ENCODE measurements at places on chromosomes 5 and 9.

GRCh38 chr9:20111173-20111843 lies 322.5 kb upstream of the SLC24A2 start:
- no peak for DNase-seq

DNA sequence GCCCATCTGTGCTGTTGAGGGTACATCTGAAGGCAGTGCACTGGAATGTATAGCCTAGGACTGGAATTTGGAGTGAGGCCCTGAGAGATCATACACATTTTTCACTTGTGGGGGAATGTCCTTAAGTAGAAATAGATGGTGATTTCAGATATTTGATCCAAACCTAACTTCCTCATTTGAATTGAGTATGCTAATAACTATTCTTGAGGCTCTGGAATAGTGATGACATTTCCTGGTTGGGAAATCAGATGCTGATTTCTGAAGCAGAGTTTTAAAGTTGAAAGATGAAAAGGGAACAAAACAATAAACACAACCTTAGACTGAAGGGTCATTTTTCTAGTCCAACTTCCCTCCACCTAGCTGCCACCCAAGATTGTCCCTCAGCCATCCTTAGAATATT lies 163.0 kb upstream of the CCDC152 start:
- no peak for DNase-seq

DNA sequence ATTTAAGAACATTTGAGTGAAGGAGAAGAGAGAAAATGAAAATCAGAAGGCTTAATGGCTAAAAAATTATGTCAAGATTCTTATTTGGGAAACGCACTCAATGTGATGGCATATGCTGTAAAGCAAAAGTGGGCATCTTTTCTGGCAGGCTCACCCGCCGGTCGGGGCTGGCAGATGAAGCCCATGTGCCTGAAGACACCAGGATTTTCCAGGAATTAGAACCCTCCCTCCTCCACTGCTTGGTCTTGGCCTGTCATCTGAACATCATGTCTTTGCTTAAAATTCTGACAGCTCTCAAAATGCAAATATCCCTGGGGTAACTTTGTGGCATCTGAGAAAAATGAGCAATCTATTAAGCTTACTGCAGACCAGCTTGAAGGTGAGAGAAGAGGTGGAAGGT lies 337.9 kb downstream of the IRX1 start:
- no peak for DNase-seq

DNA sequence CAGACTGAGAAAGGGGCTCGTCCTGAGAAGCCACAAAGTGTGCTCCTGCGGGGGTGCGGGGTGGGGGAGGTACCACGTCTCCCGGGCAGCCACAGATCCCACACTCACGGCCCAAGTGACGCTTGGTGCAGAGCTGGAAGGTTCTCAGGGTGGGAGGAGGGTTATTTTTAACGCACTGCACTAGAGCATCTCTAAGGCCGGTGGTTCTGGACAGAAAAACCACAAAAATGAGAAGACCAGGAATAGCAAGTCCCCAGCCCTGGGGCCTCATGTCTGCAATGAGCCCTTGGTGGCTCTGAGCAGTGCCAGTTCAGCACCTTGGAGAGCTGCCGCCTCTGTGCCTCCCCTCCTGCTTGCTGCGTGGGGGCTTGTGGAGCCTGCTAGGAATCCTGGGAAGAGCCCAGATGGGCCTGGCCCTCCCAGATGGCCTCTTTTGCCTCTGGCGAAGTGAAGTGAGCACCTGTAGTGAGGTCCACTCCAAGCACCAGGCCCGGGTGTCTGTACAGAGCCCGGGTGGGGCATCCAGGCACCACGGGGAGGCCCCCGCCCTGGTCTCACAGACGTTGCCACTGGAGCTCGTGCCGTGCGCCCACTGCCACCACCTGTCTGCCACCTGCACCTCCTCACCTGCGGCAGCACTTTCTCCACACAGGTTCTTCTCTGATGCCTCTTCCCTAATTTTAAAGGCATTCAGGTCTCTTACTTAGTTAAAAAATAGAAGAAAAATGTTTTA lies 48.9 kb upstream of the CACNA1B start:
- DNase-seq: peak; percentile 6

GRCh38 chr5:31247381-31247780 lies 53.9 kb downstream of the CDH6 start:
- no peak for DNase-seq

DNA sequence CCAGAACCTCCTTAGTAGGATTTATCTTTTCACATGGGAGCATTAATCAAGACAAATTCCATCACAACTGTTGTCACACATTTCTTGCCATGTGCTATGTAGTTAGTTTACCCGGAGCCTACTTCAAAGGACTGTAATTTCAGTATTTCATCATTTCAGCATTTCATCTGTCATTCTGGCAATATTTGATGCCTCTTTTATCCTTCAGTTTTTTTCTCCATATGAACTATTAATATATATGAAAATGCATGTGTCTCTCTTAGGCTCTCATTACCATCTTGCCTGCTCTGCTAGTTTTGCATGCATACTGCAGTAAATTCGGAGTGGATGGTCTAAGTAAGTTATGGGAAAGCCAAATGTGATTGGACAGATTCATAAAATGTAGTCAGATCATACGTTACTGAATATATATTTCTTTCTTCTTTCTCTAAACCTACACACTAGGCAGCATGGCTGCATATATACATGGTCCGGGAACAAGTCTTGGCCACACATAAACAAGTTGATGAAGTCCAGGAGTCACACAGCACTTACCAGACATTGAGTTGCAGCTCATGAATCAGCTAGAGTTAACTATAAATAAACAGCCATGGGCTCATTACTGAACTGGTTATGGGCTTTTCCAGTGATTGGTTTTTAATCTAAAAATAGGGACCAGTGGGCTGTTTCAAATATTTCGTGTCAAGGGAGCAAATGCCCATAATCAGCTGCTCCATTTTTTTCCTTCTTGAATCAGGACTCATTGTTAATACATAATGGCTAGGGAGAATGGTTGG lies 46.6 kb downstream of the SPATA31D1 start:
- no peak for DNase-seq

DNA sequence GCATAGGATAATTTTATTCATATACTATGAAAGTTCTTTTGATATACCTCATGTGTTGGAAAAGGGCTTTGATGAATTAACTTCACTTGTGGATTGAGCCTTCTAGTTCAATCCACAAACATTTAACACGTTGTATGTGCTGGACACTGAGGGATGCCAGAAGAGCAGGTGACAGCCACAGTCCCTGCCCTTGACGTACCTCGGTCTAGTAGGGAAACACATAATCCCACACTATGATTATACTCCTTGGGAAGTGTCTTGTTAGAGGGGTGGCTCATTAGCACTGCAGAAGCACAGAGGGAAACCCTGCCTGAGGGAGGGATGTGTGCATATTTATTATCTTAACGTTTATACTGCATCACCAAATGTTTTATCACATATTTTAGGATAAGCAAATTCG lies 61.2 kb downstream of the PIK3R1 start:
- DNase-seq: no peak
